ENCODE measurements at places on chromosomes 3 and 15.

GRCh38 chr3:122265957-122266356, 59.1 kb upstream of the CSTA start:
- DNase-seq: peak; percentile 40

- DNase-seq: no peak
Observed at GRCh38 chr3:128196647-128197046, 43.4 kb downstream of the EEFSEC start.

- DNase-seq: peak; percentile 81
Observed at GRCh38 chr15:78979456-78980320, 34.8 kb upstream of the CTSH start.

DNA sequence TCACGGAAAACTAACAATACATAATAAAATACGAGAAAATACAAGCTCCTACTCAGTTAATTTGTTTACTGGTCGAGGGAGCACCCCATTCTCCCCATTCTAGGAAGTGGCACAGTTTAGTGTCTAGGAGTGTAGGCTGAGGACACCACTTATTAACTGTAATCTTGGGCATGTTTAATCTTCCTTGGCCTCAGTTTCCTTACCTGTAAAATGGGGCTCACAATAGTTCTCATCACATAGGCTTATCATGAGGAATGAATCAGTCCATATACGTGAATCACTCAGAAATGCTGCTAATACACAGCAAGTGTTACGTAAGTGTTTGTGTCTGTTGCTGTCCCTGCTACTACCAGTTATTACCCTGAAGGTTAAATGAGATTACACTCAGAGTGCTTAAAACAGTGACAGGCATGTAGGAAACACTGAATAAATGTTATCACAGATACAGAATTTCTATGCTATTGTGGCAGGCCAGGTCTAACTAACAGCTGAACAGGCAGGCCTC, 210.2 kb downstream of the OSBPL10 start:
- DNase-seq: no peak

GRCh38 chr3:153573481-153573880, 411.5 kb downstream of the RAP2B start:
- DNase-seq: no peak

- no peak for DNase-seq
Observed at GRCh38 chr3:9809239-9809614, 835 bp upstream of the TTLL3 start.

DNA sequence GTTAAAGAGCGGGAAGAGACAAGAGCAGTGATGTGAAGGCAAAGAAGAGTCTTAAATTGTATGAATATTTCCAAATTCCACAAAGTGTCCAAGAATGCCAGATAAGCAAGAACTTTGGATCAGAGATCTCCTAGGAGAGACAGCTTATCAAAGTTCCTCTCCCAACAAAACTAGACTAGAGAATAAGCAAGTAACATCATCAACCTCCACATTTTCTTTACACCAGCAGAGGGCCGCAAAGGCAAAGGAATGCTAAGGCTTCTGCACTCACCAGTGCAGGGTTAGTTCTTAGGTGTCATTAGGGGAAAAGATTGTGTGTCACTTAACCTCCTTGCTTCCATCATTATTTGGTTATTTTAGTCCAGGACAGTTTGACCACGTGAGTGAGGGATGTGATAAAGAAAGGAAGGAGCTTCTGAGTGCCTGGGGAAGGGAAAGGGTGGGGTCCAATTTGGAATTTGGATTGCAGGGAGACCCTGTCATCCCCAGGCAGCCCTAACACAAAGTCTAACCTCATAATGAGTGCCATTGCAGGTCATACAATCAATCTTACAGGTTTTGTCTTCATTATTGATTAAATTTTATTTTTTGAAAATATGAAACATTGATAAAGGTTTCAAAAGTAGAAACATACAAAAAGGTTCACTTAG, 7.5 kb upstream of the CMTM6 start:
- DNase-seq: peak; percentile 90

GRCh38 chr3:195117978-195118581, 152.9 kb downstream of the XXYLT1 start:
- peak; percentile 94 for DNase-seq

GRCh38 chr3:170766823-170767575, 103.0 kb downstream of the RPL22L1 start:
- DNase-seq: no peak

DNA sequence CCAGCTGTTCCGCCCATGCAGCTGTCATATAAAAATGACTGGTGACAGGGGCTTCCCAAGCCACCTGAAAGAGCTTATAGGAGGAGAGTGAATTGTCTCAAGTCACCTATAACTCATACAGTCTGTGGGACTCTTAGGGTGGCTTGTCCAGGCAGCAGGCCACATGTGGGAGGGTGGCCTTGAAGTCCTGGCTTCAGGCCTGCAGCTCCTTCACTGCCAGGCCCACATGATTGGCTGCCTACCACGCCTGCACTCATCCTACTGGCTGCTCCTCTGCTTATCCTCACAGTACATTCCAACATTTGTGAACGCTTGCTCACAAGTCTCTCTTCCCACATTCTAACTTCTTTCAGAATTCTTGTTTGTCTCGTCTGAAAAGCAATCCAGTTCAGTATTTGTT, 41.1 kb upstream of the TIPARP start:
- DNase-seq: no peak

DNA sequence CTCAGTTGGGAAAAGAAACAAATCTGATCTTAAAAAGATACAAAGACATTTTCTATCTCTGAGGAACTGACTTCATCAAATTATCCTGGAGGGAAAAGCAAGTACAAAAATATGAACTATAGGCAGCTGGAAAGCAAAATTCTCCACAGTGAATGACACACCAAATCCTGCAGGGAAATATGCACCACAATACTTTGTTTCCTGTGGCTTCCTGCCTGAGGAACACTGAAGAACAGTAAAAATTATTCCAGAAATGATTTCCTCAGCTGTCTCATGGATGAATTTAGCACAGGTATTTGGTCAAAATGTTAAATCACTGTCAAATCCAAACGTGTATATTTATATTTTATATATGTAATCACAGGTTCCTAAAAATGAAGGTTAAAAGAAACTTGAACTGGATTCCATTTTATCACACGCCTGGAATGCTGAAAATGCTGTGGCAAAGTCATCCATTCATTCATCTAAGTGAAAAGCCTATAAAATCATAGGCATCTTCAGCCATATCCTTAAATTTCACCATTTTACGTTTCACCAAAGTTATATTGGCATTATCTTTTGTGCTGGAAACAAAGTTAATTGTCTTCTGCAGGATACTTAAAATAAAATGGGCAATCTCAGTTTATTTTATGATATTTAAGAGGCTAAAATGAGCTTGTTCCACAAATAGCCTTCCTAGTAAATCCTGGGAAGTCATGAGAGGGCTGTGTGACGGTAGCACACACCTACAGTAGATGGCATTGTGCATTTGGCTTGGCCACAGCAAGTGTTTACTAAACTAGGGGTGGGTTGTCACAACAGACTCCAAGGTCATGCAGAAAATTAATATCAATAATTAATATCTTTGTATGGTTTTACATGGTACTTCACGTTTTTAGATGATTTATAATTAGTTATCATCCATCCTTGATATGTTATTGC, 19.3 kb upstream of the TSC22D2 start:
- no peak for DNase-seq

GRCh38 chr3:155744010-155744625, 753 bp downstream of the PLCH1 start:
- peak; percentile 33 for DNase-seq

- peak; percentile 8 for DNase-seq
Observed at GRCh38 chr3:18892047-18892446, 256.3 kb upstream of the KCNH8 start.

GRCh38 chr3:182165234-182165633, 453.5 kb downstream of the SOX2 start:
- DNase-seq: no peak

GRCh38 chr3:20421-20820, 176.1 kb upstream of the CHL1 start:
- no peak for DNase-seq

- no peak for DNase-seq
Observed at GRCh38 chr3:113628316-113628715, 68.1 kb downstream of the USF3 start.

- DNase-seq: no peak
Observed at GRCh38 chr15:32677238-32677750, 35.8 kb downstream of the SCG5 start.

GRCh38 chr15:62766599-62766998, 275.9 kb upstream of the TPM1 start:
- DNase-seq: no peak

- no peak for DNase-seq
Observed at GRCh38 chr3:163785693-163786092, 1292.6 kb downstream of the SI start.

DNA sequence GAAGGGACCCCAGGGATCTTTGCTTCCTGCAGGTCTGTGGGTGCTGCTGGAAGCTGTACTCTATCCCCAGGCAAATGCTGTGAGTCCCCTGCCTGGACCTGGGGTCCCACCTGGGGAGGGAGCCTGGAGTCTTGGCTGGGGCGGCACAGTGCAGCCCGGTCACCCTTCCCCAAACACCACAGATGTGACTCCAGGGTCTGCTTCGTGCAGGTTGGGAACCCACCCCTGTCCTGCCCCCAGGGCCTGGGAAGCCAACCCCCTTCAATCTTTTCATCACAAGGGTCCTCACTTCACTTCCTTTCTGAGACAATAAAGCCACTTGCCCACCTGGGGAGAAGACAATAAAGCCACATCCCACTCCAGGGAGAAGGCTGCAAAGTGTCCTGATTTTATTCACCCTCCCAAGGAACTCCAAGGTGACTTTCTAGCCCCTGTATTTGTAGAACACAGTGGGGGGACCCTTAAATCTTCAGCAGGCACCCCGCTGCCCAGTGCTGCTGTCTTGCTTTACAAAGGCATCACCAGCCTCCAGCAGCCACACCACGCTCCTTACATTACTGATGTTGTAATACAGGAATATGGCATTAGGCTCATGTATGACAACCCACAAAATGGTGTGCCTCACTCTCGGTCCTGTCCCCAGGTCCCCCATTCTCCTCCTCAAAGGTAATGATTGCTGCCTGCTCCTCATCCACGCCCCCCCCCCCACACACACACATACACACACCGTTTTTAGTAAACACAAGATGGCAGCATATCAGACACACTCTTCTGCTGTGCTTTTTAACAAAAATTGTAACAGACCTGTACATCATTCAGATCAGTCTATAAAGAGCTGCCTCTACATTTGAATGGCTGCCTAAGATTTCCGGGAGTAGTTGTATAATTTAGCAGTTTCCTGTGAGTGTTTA, 9.9 kb downstream of the C3orf22 start:
- DNase-seq: no peak

DNA sequence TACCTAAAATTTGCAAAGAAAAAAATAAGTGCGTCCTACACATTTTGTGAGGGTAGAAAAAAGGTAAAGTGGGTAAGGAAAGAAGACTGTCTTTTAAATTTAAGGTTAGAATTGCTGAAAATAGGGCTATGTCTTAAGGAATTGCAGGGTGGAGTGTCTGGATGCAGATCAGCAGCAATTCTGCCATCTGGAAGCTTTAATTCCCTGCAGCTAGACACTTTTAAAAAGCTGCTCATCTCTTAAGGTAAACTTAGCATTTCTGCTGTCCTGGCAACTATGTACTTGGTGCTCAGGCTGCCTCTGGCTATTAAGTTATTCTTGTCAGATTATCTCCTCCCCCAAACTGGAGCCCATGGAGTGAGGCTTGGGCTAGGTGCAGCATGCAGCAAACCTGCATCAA, 420.2 kb downstream of the SI start:
- DNase-seq: no peak

DNA sequence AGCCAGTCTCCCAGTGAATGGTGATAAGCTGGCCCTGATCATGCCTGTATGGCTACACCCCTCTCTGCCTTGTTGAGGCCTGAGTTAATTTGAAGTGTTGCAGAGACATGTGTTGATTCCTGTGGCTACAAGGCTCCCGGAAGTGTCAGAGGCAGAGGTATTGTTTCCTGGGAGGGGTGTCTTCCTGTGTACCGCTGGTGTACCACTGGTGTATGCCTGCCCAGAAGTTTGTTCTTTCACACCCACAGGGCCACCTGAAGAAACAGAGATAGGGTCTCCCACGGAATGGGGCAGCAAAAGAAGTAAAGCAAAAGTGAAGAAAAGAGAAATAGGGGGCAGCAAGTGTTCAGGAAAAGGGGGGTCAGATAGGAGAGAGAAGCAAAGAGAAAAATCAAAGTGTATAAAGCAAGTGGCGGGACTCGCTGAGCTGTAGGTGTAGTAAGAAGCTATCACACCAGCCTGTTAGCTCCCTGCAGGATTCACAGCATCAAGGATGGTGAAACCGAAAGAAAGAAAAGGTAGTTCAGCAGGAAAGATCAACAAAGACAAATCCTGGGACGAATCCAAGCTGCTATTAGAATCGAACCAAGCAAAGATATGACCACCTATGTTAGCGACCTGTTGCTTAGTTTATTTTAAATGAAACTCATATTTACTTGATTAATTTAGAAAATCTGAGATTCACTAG, 36.6 kb upstream of the CD47 start:
- peak; percentile 77 for DNase-seq

GRCh38 chr15:53434174-53434678, 325.2 kb downstream of the WDR72 start:
- no peak for DNase-seq

GRCh38 chr15:26128611-26129140, 265.5 kb upstream of the ATP10A start:
- no peak for DNase-seq

DNA sequence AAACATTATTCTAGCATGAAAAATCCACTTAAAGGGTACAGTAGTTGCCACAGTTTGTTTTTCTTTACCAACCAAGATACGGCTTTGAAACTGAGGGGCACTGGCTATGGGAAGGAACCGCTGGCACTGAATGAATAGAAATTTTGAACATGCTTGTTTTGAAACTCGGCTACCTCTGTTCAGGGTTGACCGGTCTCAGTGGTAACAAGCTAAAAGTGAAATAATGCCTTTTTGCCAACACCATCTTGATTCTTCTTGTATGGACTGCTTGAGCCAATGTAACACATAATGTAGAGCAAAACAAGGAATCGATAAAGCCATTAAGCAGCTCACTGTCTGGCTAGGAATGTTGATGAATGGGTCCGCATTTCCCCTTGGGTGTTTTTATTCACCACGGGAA, 36.5 kb downstream of the PTPRG start:
- no peak for DNase-seq

DNA sequence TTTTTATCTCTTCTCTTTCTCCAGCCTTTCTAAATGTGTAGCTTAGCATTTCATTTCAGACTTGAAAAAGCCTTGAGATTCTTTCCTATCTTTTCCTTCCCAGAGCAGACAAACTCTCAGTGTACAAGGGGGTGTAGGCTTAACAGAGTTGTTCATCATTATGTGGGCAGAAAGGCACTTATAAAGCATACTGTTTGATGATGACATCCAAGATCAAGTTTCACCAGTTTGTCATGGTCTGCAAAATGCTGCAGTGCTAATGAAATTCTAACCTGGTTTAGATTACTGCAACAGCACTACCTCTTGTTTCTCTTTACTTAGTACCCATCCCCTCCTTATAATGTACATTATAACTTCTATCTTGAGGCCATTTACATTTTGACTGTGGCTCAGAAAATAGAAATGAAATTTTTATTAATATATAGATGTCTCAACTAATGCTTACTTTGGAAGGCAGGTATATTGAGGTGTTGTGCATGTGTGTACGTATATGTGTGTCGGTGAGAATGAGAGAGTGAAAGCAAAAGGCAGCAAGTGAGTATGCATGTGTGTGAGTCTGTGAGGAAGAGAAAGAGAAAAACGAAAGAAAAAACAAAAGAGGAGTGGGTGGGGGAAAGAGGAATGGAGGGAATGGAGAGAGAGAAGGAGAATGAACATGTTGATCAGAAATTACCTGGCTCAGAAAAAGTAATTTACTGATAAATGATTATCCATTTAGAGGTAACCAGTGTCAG, 1043.6 kb downstream of the TUSC7 start:
- no peak for DNase-seq
